ENCODE measurements at places on chromosomes 7 and 10. TPM values are rescaled to one million over a fixed set of nuclear protein-coding genes. Genes with fewer than 3 reads are reported as not detected.

FLNC gene
- total RNA-seq, result 7.9 TPM

- no peak for DNase-seq
These were observed 19.3 kb upstream of the ADAMTS14 start for GRCh38 chr10:70652761-70653657.

LARP4B gene
- 94.1 TPM for total RNA-seq

- no peak for DNase-seq
These were observed 1.7 kb upstream of the ITPRID1 start for GRCh38 chr7:31512166-31512565.

HABP2 gene
- total RNA-seq, result 1.6 TPM

DNA sequence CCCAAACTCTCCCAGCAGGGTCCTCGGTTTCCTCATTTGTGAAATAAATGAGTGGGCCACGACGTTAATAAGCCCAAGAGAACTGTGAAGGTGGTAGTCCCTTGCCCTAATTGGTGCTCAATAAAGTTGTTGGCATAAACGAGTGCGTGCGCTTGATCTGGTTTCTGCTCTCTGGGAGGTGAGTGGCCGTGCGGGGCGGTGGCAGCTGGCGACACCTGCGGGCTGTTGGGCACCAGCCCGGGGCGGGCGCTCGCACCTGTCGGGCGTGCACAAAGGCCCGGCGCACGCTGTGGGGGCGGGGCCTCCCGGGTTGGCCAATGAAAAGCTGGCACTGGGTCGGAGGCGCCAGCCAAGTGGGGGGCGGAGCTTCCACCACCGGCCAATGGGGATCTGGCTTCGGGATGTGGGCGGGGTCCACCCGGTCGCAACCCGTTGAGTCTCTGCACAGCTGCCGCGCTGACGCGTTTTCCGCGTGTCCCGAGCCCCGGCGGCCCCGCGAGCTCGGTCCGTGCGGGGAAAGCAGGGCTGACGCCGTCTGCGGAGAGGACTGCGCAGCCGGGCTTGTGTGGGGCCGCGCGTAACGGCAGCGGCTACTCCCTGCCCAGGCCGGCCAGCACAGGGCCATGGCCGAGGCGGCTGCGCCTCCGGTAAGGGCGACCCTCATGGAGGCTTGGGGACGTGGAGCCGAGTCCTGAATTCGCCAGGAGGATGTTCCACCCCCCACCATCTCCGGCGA is 23.0 kb downstream of the ZNF783 start:
- DNase-seq, result peak; percentile 99

SORCS1 gene
- total RNA-seq, result 57.4 TPM

TMEM178B gene
- total RNA-seq, result 4.1 TPM

DNA sequence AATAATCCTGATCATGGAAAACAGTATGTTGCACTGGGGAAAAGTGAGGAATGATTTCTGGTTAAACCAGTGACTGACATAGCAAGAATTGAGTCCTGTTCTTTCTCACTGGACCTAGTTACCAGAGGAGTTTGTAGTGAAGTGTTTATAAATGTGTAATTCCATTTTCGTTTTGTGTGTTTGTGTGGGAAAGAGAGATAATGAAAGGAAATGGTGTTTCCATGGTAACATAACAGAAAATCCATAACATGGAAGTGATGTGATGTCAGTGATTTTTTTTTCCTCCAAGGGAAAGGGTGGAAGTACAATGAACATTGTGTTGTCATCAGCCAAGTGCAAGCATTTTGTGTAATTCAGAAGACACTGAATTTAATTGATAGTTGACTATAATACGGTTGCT is 283.9 kb downstream of the PLXDC2 start:
- DNase-seq, result no peak

All from endodermal cell (in vitro differentiated cells).